ENCODE measurements at places on chromosomes 5 and 9. TPM values are rescaled to one million over a fixed set of nuclear protein-coding genes. Genes with fewer than 3 reads are reported as not detected.

GRCh38 chr5:96048763-96049162 lies 87.1 kb upstream of the ELL2 start:
- no peak overlapping the region for H3K27ac ChIP-seq
- H3K27me3 ChIP-seq = no peaks in the 10 kb centered on the region
- H3K36me3 ChIP-seq = no peaks in the 10 kb centered on the region

- no peak overlapping the region for H3K4me3 ChIP-seq
- no peak for DNase-seq
- H3K4me1 ChIP-seq = no peaks in the 10 kb centered on the region
- H3K36me3 ChIP-seq = no peaks in the 10 kb centered on the region
- H3K27ac ChIP-seq = no peak overlapping the region
These were observed 416.1 kb downstream of the PSAT1 start for GRCh38 chr9:78712903-78713613.

GRCh38 chr5:157944077-157944633 lies 85.2 kb upstream of the CLINT1 start:
- H3K4me1 ChIP-seq = peaks cover 2% of the 10 kb centered on the region
- H3K4me3 ChIP-seq = no peak overlapping the region
- no peak overlapping the region for H3K27ac ChIP-seq
- no peaks in the 10 kb centered on the region for H3K36me3 ChIP-seq
- DNase-seq = no peak

GRCh38 chr5:1060535-1060981 lies 51.3 kb downstream of the SLC12A7 start:
- H3K4me1 ChIP-seq = no peaks in the 10 kb centered on the region
- peaks cover 7% of the 10 kb centered on the region for H3K36me3 ChIP-seq
- no peaks in the 10 kb centered on the region for H3K27me3 ChIP-seq
- no peak overlapping the region for H3K27ac ChIP-seq
- DNase-seq = no peak

TUT7 gene
- total RNA-seq = 34.6 TPM

Data from liver (tissue), 10 donors.